ENCODE measurements at places on chromosomes 12 and 14.

GRCh38 chr12:47078733-47079467, 521 bp upstream of the PCED1B start:
- no peak for DNase-seq

- DNase-seq: no peak
These were observed 285.3 kb downstream of the PDZRN4 start for GRCh38 chr12:41473441-41473840.

GRCh38 chr14:87321548-87321947, 671.4 kb downstream of the GALC start:
- DNase-seq: no peak

- no peak for DNase-seq
These were observed 109.4 kb downstream of the DACT1 start for GRCh38 chr14:58747181-58747580.
